ENCODE measurements at places on chromosomes 3 and 15. TPM values are rescaled to one million over a fixed set of nuclear protein-coding genes. Genes with fewer than 3 reads are reported as not detected.
A peak's percentile ranks its signal among the peaks of the same experiment; 100 is the strongest.

The SKOR1 gene
- total RNA-seq, result 0.21 TPM

The ASB14 gene
- total RNA-seq, result not detected

The PLA2G4E gene
- not detected for total RNA-seq

DNA sequence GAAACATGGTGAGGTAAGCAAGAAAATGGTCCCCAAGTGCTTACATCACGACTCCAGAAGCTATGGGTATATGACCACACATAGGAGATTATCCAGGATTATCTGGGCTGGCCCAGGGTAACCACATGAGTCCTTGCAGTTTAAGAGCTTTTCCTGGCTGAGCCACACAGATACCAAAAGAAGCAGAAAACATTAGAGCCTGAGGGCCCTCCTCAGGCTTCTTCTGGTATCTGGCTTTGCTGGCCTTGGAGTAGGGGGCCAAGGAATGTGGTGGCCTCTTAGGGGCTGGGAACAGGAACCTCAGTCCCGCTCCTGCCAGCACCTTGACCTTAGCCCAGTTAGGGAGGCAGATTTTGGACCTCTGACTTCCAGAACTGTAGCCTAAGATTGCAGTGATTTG is 259.1 kb downstream of the KCNMB2 start:
- H3K27ac ChIP-seq, result no peak overlapping the region
- H3K4me3 ChIP-seq, result no peak overlapping the region
- DNase-seq, result no peak
- no peaks in the 10 kb centered on the region for H3K36me3 ChIP-seq
- no peaks in the 10 kb centered on the region for H3K27me3 ChIP-seq

GRCh38 chr15:86916671-86917360 is 837.1 kb downstream of the AGBL1 start:
- no peak overlapping the region for H3K4me3 ChIP-seq
- no peaks in the 10 kb centered on the region for H3K36me3 ChIP-seq
- DNase-seq, result no peak
- no peaks in the 10 kb centered on the region for H3K4me1 ChIP-seq
- no peak overlapping the region for H3K27ac ChIP-seq
- H3K27me3 ChIP-seq, result no peaks in the 10 kb centered on the region

DNA sequence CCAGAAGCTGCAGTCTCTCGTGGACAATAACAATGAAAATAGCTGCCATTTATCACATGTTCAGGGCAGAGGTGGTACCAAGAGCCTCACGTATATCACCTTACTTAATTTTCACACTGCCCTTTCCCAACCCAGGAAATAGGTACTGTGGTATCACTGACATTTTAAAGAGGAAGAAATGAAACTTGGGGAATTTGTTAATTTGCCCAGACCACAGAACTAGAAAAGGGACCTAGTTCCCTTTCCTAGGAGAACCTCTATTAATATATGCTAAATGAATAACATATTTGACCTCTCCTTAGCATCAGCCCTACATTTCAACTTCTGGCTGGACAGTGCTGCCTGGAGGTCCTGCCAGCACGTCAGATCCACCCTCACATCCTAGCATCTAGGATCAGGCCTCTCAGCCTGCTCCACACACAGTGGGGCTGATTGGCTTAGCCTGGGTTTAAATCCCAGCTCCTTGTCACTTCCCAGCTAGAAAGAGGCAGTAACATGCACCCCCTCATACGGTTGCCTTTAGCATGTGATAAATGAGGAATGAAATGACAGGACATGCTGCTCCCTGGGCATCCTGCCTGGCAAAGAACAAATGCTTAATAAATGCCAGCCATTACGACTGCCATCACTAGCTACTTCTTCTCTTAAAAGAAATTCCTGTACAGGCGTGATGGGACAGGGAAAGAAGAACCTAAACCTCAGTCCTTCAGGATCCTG is 95.1 kb upstream of the TNFAIP8L3 start:
- H3K4me3 ChIP-seq, result no peak overlapping the region
- no peaks in the 10 kb centered on the region for H3K36me3 ChIP-seq
- no peak overlapping the region for H3K27ac ChIP-seq
- no peaks in the 10 kb centered on the region for H3K4me1 ChIP-seq
- DNase-seq, result no peak

- H3K27me3 ChIP-seq, result no peaks in the 10 kb centered on the region
- no peak for DNase-seq
- peaks cover 74% of the 10 kb centered on the region for H3K36me3 ChIP-seq
- H3K4me1 ChIP-seq, result peaks cover 61% of the 10 kb centered on the region
- peak overlapping the region; percentile 25 for H3K27ac ChIP-seq
Observed at GRCh38 chr3:10265833-10266232, 17.6 kb downstream of the TATDN2 start.

Data from activated CD8-positive, alpha-beta T cell treated with anti-CD3 and anti-CD28 coated beads, Interleukin-2, amount 10 ng/mL, durations not matched to agents 7 days and 5 days (primary cell).